ENCODE measurements at places on chromosomes 2 and 18.

DNA sequence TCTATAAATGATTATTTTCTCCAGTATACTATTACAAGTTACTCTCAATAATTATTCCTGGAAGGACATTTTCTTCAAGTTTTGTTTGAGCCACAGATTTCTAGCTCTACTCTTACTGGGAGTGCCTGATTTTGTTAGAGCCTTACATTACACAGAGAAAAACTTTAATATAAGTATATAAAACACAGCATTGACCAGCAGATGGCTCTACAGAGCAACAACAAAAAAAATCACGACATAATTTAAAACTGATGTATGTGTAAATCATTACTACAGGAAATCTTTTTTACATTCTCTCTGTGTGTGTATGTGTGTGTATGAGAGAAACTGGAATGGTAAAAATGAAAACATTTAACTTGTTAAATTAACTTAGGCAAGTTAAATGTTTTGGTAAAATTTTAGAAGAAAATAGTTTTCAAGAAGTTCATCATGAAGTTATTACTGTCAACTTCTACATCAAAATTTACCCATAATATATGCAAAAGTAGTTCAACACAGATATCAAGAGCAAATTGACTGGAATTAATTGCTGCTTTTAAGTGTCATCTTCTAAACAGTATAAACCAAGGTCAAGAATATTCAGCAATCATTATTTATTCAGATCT, 103.3 kb downstream of the MDH1 start:
- DNase-seq: peak; percentile 28

GRCh38 chr2:194166818-194167217, 1490.2 kb upstream of the SLC39A10 start:
- peak; percentile 2 for DNase-seq

DNA sequence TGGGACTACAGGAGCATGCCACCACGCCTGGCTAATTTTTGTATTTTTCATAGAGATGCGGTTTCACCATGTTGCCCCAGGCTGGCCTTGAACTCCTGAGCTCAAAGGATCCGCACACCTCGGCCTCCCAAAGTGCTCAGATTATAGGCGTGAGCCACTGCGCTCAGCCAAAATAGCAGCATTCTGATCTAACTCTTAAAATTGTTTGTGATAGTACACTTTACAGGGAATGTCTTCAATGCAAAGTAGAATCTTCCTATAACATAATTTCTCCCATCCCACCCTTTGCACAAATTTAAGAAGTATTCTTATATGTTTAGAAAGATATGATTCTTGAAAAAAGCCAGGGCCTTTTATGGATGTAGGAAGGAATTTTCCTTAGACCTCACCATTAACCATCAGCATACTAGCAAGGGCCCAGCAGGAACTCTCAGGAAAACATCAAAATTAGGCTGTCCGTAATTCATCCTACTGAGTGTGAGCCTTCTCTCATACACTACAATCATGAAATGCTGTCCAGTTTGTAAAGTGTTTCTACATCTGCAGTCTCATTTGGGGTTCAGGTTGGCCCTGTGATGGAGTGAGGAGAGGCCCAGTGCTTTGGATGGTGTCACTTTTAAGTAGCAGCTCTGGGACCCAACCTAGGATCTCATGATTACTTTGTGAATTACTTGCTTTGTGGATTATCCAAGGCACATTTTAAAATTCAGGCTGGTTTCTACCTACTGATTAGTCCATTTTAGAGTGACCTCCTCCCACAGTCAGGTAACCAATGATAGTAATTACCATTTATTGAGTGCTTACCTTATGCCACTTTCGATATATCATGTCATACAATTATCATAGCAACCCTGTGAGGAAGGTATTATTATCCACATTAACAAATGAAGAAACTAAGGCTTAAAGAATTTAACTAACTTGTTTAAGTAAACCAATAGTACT, 37.5 kb upstream of the DLX1 start:
- no peak for DNase-seq

DNA sequence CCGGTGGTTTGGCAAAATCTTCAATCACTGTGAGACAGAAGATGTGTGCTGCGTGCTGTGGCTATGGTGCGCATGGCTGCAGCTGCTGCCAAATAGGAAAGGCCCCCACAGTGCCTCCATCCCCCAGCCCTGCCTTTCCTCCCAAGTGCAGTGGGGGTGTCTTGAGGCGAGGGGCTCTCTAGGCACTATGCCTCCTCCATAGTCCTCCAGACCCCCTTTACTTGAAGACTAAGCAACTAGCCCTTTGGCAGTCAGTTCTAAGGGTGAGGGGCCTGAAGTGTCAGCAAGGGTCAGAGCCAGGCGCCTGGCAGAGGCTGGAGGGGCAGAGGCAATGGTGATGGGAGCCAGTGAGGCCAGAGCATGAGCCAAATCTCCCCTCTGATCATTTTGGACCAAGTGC, 13.6 kb upstream of the TMEM185B start:
- DNase-seq: no peak

GRCh38 chr2:9332136-9332852, 91.0 kb downstream of the ITGB1BP1 start:
- no peak for DNase-seq

DNA sequence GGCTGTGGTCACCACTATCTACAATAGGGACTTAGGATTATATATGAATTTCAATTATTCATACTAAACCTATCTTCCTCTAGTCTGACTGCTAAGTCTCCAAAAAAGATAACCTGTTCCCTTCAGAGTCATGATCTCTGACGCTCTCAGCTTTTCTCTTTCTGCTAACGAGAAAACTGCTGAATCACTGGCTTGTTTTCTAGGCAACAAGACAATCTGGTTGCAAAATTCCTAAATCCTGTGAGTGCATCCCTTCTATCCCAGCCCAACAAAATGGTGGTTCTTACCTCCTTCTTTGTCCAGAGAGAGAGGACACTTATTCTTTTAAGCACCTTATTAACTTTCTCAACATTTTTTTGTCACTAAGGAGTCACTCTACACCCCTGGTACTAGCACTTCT, 312.3 kb upstream of the PKDCC start:
- DNase-seq: no peak

GRCh38 chr2:579351-579886, 97.8 kb downstream of the TMEM18 start:
- no peak for DNase-seq

DNA sequence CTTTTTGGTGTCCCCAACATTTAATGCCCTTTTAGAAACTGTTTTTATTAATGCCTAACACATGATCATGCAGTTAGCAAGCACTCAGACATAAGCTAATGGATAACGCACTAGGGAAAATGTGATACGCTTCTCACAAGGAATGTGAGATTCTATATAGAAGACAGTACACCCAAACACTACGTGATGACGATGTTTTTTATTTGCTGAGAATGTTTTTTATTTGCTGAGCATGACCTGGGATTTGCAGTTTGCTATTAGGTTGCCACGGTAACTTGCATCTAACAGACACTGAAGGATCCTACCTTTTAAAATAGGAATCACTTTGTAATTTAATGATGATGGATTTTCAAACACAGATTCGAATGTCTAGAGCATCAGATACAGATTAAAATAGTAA, 4.9 kb downstream of the SMC6 start:
- no peak for DNase-seq

GRCh38 chr2:118527571-118527970, 319.9 kb downstream of the EN1 start:
- DNase-seq: no peak

DNA sequence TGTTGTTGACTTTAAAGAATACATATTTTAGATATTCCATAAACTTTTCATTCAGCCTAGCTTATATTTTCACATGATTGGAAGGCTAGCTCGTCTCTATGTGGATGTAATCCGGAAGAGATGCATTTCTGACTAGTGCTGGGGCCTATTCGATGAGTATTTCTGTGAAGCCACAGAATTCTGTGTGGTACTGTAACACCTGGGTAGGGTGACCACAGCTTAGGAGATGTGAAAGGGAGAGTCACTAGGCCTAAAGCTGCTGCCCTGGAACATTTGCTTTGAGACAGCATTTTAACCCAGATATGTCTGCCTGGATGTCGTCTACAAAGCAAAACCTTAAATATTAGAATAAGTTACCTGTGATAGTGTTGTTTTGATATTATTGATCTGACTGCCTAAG, 83.5 kb downstream of the ZNF236 start:
- DNase-seq: no peak

DNA sequence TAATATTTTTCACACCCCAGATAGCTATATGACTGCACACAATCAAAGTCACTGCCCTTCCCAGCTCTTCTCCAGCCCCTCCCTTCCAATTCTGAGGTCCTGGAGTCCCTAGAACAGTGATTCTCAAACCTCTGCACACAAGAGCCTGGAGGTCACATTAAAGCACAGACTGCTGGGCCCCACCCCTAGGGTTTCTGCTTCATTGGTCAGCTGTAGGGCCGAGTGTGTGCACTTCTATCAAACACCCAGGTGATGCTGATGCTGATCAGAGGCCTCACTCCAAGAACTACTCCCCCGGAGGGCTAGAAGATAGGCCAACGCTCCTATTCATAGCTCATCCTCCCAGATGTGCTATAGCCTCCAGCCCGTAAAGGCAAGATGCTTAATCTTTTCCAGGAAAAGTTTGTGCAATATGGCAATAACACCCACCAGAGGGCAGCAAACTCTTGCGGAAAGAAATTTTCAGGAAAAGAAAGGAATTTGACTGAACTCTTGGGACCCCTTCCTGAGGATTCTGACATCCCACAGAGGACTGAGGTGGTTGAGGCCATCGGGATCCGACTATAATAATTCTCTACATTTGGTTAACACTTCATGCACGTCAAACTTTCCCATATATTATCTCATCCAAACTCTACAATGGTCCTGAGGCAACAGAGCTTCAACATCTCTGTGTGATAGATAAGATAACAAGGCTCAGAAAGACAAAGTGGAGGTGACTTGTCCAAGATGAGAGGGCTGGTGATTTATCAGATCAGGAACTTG, 194.2 kb upstream of the PKDCC start:
- peak; percentile 45 for DNase-seq

GRCh38 chr2:68905116-68905515, 33.9 kb upstream of the BMP10 start:
- no peak for DNase-seq

- DNase-seq: no peak
Observed at GRCh38 chr18:67362906-67363305, 153.6 kb downstream of the DSEL start.

- DNase-seq: peak; percentile 31
Observed at GRCh38 chr2:85326406-85327159, 1.2 kb downstream of the TGOLN2 start.

DNA sequence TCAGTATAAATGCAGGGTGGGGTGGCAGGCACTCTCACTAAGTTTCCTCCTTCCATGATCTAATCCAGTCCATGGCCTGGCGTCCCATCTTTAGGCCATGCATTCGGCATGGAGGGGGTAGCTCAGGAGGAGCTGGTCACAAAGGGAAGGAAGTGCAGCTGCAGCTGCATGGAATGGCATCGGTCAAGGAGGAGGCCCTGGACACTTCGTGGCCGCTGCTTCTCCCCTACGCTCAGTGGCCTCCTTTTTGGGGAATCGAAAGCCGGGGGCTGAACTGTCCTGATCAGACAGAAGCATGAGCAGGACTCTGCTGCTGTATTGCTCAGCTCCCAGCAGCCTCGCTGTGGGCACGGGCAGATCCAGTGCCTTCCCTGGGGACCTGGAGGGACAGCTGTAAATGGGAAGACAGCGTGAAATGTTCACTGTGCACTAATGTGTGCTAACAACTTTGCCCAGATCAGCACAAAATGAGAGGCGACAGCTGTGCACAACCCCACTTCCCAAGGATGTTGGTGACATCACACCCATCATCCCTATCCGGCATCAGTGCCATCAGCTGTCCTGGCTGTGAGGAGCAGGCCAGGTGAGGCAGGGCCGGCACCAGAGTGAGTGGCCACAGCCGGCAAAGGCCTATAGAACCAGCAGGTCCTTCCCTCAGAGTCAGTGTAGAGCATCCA, 520.1 kb upstream of the RAB6C start:
- no peak for DNase-seq

DNA sequence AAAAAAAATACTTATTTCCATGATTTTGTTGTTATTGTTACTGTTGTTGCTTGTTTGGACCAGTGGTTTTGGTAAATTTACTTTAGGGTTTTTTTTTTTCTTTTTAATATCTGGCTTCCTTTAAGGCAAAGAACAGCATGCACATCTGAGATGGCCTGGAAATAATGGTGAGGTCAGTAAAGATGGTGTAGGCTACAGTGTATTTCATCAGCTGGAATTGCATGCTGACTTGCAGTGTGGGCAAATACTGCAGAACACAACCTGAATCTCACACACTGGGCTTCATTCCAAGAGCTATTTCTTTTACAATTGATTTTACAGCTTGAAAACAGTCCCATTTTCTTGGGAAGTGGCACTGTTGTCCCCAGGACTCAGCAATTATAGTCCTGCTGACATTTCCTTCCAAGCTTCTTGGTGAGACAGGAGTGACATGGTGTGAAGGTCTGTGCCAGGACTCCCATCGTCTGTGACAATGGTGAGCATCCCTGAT, 376.1 kb upstream of the SOX11 start:
- DNase-seq: no peak

DNA sequence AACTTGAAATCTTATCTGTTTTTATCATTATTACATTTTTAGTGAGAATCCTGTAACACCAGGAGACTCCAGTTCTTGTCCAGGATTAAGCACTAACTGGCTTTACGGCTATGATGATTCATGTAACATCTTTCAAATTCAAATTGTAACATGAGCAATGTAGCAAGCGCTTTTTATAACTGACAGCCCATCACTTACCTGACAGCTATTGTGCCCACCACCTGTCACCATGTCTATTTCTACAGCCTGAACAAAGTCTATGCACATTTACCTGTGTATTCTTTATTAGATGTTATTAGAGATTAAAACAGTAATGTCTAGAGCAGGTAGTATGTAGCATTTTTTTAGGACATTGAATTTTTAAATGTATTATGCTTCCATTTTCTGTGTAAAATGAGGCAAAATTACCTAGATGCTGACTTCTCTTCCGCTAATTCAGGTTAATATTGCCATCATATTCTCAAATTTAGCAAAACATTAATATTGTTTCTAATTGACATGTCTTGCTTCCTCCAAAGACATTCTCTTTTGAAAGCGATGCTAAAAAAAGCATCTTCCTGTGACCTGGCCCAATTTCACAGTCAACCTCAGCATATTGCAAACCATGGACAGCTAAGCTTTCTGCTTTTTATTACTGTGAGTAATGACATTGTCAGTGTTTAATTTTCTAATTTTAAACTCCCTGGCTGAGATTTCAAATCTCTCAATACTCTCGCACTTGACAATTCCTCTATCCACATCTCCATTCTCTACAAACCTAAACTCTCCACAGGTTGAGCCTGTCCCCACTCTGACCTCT, 37.8 kb downstream of the RIT2 start:
- DNase-seq: no peak

DNA sequence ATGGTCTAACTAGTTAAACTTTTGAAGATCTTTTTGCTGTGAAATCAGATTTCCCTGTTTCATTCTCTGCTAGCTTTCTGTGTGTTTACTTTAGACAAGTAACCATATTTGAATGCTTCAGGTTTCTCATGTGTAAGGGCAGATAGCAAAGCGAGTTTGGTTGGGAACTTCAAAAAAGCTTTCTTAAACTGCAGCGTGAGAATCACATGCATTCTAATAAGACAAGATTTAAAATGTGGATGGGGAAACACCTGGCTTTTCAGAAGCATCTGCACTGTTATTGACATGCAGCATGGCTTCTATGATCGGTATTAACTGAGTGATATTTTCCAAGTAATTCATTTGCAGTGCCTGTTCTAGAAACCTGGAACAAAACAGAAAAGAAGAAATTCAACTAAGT, 119.3 kb downstream of the ABCA12 start:
- DNase-seq: no peak

All from foreskin melanocyte (primary cell).